Ammon's horn (tissue), 1 donor: ENCODE measurements at places on chromosomes 5 and 9.

GRCh38 chr5:171782332-171782966 is 3.2 kb upstream of the SMIM23 start:
- no peak for DNase-seq

DNA sequence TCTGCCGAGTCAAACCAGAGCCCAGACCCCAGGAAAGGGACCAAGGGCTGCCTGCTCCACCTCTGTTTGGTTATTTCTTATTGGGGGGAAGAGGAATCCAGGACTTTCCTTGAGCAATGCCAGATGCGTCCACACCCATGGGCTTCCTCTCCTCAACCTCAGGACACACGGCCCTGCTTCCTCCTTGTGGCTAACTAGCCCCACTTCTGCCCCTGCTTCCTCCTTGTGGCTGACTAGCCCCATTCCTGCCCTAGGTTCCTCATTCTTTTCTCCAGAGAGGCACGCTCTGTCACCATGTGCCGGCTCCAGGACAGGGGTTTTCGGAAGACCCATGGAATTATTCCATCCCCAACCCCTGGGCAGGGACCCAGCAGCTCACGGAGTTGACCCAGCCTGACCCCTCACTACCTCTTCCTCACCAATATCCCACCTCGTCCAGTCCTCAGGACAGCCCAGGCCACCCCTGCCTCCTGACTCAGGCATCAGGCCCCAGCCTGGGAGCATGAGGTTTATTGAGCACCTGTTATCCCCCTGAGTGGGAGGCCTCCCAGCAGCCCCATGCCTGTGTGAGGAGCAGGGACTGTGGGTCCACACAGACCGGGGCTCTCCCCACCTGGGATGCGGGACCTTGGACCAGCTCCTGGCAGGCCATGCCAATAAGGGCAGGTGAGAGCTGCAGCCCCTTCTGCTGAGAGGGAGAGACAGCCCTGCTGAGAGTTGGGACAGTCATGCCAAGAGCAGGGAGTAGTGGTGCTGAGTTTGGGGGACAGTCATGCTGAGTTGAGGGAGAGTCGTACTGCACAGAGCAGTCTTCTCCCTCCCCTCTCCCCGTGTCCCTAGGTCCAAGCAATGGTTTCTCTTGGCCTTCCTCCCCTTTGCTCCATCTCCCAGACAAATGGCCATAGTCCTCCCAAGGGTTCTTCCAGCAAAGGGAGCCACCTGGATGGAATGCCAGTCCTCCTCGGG is 11.8 kb upstream of the FCN1 start:
- peak; percentile 71 for DNase-seq

GRCh38 chr9:124840300-124840833 is 12.9 kb upstream of the WDR38 start:
- DNase-seq = no peak

DNA sequence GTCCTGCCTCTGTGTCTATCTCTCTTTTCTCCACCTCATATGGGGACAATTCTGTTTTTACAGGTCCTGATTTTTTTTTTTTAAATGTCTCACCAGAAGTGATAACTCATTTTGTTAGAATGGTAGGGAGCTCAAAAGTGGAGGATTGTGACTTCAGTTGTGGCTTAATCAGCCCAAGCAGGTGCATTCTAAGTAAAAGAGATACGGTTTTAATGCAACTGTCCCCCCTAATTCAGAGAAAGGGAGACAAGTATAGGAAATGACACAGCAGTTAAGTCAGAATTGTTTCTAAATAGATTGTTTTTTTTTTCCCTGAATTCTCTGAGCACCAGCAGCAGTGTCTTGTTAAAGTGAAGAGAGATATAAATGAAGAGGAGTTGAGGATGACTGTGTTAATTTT is 24.5 kb downstream of the MAST4 start:
- DNase-seq = no peak

DNA sequence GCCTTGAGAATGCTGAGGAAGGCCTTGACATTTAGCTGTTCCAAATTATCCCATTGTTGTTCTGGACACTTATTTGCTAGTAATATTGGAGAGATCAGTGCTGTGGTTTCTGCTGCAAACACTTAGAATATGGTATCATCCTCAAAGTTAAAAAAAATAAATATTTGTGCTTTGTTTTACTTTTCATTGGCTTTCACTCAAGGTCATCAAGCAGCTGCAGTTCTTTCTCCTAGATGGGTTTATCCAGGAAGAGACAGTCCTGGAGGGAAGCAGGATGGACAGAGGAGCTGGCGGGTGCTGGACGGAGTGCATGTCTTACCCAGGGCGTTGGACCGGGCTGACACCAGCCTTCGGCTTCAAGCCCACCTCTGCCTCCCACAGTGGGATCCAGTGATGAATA is 193.6 kb downstream of the MTRR start:
- no peak for DNase-seq

- no peak for DNase-seq
These were observed 79.2 kb upstream of the SPRY4 start for GRCh38 chr5:142404046-142404477.

- DNase-seq = no peak
These were observed 35.0 kb downstream of the PTTG1 start for GRCh38 chr5:160456480-160457177.

- DNase-seq = no peak
These were observed 265.2 kb downstream of the DMAC1 start for GRCh38 chr9:7534211-7534935.
